ENCODE measurements at places on chromosomes 5 and 9. TPM values are rescaled to one million over a fixed set of nuclear protein-coding genes. Genes with fewer than 3 reads are reported as not detected.

Gene STKLD1
- total RNA-seq = 1.1 TPM

Gene KCNV2
- total RNA-seq = not detected

Gene SAXO1
- not detected for total RNA-seq

Gene MEIKIN
- not detected for total RNA-seq

Gene TMEM252
- total RNA-seq = not detected

Gene LCN9
- not detected for total RNA-seq

Gene DOCK2
- 17.2 TPM for total RNA-seq

DNA sequence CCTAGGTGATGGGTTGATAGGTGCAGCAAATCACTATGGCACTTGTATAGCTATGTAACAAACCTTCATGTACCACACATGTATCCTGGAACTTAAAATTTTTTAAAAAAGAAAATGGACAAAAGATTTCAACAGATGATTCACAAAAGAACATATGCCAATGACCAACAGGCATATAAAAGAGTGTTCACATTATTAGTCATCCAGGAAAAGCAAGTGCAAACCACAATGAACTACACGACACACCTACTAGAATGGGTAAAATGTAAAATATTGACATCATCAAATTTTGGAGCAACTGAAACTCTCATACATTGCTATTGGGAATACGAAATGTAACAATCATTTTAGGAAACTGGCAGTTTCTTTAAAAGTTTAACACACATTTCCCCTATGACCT is 109.9 kb downstream of the YIPF5 start:
- DNase-seq = no peak

DNA sequence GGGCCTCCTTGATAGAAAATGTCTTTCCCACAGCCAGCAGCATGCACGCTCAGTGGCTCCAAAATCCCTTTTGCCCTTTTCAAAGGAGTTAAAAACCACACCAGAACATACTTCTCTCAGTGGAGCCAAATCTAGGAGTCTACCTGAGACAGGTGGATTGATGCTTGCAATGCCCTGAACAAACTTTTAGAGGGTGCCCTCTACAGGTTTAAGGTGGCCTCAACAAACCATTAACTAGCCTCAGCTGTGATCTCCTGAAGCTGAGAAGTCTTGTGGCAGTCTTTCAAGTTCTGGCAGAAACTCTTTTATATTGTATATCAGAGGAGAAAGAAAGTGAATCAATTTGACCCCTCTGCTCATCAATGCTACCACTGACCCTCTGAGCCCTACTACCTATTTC is 125.4 kb downstream of the MED27 start:
- no peak for DNase-seq

GRCh38 chr5:67120032-67120431 is 76.6 kb downstream of the CD180 start:
- no peak for DNase-seq

GRCh38 chr9:100939636-100940035 is 88.9 kb upstream of the PLPPR1 start:
- no peak for DNase-seq

- DNase-seq = no peak
Measured at GRCh38 chr5:74616236-74617146, 24.0 kb downstream of the ENC1 start.

DNA sequence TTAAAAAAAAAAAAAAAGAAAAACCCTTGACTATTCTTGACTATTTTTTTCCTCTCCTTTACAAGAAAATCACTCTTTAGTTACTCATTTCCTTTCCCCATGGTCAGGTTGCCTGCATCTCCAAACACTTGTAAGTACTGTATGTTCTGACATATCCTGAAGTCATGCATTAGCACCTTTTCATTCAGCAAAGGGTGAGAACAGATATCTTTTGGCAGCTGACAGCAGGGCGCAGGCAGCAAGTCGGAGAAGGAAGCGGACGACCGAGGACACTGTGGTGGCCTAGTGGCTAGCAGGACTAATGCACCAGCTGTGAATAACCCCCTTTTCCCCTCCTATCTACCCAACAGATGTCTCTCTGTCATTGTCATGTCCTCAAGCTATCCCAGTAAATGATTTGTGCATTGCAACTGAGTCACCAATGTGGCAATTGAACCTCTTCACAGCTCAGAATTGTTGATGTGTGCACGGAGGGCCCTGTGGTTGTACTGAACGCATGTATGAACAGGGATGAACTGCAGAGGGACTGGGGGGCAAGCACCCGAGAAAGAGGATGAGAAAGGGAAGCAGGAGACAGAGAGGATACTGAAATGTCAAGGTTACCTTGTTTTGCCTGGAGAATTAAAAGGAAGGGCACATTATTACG is 996.0 kb upstream of the ARRDC3 start:
- DNase-seq = no peak

GRCh38 chr5:147169399-147169798 is 65.4 kb upstream of the STK32A start:
- DNase-seq = no peak

DNA sequence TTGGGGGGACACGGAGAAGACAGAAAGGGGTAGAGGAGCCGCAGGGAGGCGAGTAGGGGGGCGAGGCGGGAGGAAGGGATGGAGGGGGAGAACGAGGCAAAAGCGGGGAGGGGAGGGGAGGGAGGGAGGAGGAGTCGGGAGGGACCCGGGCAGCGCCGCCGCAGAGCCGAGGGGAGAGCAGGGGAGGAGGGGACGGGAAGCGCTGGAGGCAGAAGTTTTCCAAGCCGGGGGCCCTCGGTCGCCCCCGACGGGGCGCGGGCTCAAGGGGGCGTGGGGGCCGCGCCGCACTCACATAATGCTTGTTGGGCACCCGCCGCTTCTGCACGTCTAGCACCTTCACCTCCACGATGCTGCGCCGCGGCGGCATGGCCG is 353 bp downstream of the SH3PXD2B start:
- DNase-seq = peak; percentile 63
